ENCODE measurements at places on chromosomes 16 and 17.

DNA sequence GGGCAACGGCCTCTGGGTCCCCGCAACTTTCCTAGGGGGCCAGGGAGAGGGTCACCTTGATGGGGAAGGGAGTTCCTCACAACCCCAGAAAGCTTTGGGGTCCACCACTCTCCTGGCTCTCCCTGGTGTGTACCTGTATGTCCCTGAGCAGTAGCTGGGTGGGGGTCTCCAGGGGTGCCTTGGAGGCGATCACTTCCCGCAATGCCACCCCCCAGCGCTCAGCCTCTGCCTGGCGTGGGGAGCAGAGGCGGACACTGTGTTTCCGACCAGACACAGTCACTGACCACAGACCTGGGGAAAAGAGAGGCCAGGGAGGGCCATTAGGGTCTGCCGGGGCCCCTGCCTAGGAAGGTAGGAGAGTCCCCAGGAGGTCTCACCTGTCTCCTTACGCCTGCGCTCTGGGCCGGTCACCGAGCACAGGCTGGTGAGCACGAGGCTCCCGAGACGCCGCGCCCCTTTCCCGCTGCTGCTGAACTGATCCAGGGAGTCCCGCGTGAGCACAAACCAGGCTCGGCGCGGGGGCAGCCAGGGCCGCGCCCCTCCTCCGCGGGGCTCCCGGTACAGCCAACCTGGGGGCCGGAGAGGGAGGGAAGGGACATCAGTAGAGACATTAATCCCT lies 3.4 kb downstream of the PLEKHH3 start:
- DNase-seq, result no peak

DNA sequence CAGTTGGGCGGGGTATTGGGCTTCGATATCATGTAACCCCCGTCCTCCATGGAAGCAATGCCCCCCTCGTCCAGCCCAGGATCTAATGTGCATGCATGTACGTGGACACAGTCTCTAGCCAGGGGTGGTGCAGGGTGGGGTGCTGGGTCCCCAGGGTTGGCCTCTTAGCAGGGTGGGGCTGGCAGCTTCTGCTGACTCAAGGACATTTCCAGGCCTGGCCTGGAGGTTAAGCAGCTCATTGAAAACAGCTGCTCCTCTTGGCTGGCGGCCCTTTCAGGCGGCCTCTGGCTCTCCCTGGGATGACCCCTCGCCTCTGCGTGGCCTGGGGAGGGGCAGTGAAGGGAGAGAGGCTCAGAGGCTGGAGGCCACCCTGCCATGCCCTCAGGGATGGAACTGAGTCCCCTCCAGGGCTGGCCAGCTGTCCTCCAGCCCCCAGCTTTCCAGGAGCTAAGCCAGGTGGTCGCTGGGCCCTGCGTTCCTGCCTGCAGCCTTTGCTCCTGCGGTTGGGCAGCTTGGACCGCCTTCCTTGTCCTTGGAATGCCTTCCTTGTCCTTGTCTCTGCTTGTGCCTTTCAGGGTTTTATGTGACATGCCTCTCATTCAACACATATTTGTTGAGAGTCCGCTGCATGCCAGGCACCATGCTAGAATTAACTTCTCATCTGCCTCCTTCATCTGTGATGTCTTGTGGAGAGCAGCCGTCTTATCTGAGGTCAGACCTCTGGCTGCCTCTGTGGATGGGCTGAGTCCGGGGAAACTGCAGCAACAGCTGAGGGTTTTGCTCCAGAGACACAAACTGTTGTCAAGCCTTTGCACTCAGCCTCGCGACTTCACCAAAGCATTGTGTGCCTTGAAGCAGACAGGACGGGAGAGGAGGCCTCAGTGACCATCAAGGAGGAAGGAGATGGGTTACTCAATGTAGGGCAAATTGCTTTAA lies 26.6 kb downstream of the MRC2 start:
- no peak for DNase-seq

DNA sequence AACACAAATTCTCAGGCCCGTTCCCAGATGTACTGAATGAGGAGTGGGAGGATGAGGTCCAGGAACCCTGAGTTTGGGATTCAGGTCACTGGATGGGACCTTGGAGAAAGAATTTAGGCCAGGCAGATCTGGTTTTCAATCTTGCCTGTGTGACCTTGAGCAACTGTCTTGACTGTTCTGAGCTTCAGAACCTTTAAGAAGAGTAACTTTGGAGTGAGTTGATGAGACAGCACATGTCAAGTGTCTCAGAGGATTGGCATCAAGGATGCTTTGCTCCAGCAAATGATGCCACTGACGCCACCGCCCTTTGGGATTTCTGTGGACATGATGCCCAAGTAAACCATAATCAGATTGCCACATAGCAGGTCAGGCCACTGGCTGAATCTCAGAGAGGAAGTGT lies 56.2 kb upstream of the DNAJA2 start:
- no peak for DNase-seq

DNA sequence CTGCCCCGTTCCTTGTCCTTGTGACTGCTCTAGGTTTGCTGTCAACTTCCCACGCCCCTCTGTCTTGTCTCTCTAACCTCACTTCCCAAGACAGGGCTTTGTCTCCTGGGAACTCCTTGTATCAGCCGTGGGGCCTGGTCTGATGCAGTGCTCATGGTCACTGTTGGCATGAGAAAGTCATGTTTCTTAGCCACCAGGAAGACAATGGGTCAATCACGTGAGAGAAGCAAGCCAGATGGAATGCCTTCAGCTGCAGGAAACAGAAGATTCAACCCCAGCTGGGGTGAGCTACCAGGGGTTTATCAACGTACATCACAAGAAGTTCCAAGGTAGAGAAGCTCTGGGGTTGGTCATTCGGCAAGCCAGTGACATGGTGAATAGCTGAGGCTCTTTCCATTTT lies 116.6 kb downstream of the IRF8 start:
- DNase-seq, result no peak

- no peak for DNase-seq
These were observed 914.9 kb downstream of the KCNJ2 start for GRCh38 chr17:71084219-71084618.

- no peak for DNase-seq
These were observed 1.2 kb upstream of the FOXF1 start for GRCh38 chr16:86508947-86509758.

DNA sequence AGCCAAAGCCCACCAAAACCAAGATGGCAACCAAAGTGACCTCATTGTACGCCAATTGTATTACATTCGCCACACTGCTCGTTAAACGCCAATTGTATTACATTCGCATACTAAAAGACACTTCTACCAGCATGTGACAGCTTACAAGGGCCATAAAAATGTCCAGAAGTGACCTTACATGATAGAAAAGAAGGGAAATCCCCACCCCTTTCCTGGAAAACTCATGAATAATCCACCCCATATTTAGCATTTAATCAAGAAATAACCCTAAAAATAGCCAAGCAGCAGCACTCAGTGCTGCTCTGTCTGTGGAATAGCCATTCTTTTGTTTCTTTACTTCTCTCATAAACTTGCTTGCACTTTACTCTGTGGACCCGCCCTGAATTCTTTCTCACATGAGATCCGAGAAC lies 25.7 kb downstream of the PSMD7 start:
- no peak for DNase-seq

DNA sequence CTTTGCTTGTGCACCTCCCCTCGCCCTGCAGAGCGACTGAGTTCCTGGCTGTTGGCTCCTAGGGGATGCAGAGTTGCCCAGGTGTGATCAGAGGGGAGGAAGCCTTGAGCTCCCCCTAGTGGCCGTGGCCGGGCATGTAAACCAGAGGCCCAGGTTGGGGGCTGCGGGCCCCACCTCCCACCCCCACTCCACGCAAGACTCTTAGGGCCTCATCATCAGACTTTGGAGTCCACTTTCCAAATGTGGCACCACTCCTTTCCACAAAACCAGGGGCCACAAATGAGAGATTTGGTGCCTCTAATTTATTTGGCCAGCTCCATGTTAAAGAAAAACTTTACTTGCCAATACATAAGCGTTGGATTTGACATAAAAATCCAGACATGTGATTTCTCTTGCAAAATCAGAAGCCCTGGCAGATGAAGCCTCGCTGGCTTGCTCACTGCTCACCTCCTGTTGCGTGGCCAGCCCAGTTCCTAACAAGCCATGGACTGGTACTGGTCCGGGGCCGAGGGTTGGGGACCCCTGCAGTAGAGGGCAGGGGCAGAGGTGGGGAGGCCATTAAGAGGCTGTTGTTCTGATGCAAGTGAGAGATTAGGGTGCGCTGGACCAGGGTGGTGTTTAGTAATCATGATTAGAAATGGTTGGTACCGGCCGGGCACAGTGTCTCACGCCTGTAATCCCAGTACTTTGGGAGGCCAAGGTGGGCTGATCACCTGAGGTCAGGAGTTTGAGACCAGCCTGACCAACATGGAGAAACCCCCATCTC lies 28.7 kb upstream of the GAS7 start:
- DNase-seq, result no peak

- DNase-seq, result no peak
These were observed 17.1 kb downstream of the MEAK7 start for GRCh38 chr16:84487358-84487757.

- no peak for DNase-seq
These were observed 95.1 kb downstream of the METRNL start for GRCh38 chr17:83174362-83175118.
